ENCODE measurements at places on chromosomes 5 and 9. TPM values are rescaled to one million over a fixed set of nuclear protein-coding genes. Genes with fewer than 3 reads are reported as not detected.
A peak's percentile ranks its signal among the peaks of the same experiment; 100 is the strongest.

DNA sequence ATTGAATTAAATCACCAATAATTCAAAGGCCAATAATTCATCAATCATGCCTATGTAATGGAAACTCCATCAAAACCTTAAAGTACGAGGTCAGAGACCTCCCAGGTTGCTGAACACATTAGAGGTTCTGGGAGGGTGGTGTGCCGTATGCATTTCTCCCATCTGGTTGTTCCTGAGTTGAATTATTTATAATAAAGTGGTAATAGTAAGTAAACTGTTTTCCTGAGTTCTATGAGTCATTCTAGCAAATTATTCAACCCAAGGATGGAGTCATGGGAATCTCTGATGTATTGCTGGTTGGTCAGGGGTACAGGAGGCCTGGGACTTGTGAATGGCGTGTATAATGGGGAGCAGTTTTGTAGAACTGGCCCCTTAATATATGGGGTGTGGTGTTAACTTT is 191.7 kb downstream of the CARTPT start:
- DNase-seq, result no peak

- no peak for DNase-seq
These were observed 146.5 kb downstream of the FANCC start for GRCh38 chr9:95171001-95171400.

DNA sequence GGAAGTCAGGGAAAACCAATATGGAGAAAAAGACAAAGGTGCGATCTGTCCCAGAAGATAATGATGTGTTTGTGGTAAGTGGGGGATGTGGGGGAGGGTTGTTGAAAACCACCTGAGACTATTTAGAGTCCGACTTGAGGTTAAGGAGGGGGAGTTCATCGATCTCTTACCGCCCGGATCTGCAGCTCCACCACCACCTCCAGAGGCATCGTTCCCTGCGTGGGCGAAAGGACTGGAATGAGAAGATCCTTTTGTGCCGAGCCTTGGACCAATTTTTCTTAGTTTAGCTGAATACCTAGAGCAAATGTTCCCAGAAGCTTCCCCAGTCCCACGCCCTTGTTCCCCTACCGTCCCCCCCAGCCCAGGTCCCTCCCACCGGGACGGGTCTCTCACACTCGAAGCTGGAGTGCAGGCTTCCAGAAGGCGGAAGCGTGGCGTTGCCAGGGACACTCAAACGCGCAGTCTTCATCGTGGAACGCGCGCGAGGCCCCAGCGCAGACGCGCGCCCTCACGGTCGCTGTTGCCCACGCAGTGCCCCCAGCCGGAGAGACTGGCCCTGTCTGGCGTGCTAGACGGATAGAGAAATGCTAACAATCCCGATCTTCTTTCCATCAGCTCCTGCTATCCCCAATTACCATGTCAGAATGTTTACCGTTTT is at the start of gene SPATA6L:
SPATA6L (minus strand) TSS at position 439 of the 658 bp plus-strand sequence; CDS start at position 209, 230 bp downstream.
- peak; percentile 60 for DNase-seq

DNA sequence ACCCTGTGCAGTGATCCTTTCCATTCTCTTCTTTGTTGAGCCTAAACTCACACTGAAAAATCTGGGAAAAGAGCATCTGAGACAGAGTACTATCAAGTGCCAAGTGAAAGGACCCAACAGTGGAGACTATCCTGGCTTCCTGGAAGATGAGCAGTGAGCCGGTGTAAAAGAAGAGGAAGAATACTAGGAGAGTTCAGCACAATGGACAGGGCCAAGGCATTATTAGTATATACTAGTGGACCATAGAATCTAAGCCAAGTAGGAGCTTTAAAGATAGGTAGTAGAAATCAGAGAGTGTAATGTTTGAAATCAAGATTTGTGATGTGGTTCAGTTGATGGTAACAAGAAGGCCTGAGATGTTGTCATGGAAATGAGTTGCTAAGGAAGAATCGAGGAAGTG is 140.8 kb downstream of the CAMK4 start:
- no peak for DNase-seq

- DNase-seq, result no peak
These were observed 341.5 kb upstream of the CCNH start for GRCh38 chr5:87754009-87754757.

DNA sequence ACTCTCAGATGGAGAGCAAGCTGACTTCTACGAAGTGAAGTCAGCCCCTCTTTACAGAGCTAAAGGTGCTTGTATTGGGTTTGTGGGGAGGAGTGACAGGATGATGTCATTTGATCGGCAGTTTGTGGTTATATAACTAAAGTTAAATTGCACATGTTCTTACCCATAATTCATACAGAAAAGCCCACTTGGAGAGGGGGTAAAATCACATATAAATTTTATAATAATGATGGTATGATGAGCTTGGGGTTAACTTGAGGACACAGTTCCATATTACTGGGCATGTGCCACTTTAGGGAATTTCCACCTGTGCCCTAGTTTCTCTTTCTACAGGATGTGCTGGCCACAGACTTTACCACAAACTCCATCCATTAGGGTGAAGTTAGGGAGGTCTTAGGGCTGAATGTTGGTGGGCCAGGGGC is 1178.6 kb upstream of the CDH9 start:
- DNase-seq, result no peak

DNA sequence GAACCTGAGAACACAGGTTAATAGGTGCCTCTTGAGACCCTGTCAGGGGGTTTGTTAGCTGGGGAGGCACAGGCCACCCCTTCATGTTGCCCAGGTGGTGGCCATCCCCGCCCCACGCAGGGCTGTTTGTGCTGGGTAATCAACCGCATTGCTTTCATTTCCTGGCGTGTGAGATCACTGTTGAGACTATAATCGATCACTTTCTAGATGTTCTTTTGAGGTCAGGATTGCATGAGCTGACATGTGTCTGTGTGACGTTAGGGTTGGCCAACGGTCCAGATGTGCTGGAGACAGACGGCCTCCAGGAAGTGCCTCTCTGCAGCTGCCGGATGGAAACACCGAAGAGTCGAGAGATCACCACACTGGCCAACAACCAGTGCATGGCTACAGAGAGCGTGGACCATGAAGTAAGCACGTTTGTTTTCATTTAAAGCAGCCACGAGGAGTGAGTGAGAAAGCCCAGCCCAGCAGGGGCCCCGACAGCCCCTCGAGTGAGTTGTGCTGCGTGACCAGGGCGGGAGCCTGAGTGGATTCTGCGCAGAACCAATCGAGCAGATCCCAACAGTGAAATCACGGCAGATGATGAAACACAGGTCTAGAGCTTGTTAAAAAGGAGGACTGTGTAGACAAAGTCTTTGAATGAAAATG is 115.0 kb upstream of the CACNA1B start:
- DNase-seq, result no peak

Gene ERMP1
- total RNA-seq, result 14.7 TPM

Gene TAF9
- total RNA-seq, result 30.5 TPM

Gene PKD2L2
- not detected for total RNA-seq

Gene ADAMTS16
- 0.84 TPM for total RNA-seq
